Suppressor macrophage treated with lipopolysaccharide for 4 hours (primary cell): ENCODE measurements at places on chromosomes 7 and 10.
A peak's percentile ranks its signal among the peaks of the same experiment; 100 is the strongest.

DNA sequence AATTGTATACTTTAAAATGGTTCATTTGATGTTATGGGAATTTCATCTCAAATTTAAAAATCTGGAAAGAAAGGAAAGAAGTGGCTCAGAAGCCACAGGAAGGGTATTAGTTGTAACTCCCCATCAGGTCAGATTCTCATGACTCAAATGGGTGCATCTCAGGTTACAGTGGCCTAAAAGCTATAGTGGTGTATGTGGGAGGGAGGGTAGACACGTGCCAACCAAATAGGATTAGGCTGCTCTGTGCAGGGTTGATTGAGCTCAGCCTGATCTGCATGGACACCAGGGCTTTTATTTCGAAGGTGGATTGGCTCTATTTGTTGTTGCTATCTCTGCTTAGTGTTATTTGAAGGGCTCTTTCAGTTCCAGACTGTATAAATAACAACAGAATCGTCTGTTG, 121.5 kb upstream of the PRR15 start:
- DNase-seq, result no peak

DNA sequence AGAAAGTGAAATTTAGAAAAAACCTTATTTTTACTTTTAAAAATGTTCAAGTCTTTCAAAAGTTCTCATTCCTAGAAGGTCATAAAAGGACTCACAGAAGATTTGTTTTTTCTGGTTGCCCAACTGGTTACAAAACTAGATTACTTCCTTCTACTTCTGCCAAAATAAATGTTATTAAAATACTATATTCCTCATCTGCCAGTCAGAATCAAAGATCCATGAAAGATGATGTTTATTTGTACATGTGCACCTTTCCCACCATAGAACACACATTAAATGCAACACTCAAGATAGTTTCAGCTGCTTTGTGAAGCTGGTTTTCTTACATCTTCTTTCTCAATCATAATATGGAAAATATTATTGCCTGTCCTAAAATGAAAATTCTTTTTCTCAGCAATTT, 465.4 kb downstream of the ETV1 start:
- DNase-seq, result no peak

DNA sequence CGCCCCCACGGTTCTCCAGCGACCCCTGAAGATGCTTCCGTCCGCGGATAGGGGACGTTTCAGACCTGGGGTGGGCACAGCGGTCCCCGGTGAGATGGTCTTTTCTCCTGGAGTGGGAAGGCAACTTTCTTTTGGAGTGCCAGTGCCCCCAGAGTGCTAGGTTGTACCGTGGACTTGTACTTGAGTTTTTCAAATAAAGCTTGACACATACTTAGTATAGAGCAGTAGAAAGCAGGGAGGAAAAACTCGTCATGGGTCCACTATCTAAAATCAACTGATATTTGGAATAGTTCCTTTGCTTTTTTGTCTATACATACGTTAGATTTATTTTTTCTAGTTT, 28.4 kb downstream of the RBM20 start:
- no peak for DNase-seq

GRCh38 chr7:31785101-31785500, 98.1 kb downstream of the PPP1R17 start:
- no peak for DNase-seq

GRCh38 chr7:85261336-85261735, 74.5 kb upstream of the SEMA3D start:
- DNase-seq, result peak; percentile 38

DNA sequence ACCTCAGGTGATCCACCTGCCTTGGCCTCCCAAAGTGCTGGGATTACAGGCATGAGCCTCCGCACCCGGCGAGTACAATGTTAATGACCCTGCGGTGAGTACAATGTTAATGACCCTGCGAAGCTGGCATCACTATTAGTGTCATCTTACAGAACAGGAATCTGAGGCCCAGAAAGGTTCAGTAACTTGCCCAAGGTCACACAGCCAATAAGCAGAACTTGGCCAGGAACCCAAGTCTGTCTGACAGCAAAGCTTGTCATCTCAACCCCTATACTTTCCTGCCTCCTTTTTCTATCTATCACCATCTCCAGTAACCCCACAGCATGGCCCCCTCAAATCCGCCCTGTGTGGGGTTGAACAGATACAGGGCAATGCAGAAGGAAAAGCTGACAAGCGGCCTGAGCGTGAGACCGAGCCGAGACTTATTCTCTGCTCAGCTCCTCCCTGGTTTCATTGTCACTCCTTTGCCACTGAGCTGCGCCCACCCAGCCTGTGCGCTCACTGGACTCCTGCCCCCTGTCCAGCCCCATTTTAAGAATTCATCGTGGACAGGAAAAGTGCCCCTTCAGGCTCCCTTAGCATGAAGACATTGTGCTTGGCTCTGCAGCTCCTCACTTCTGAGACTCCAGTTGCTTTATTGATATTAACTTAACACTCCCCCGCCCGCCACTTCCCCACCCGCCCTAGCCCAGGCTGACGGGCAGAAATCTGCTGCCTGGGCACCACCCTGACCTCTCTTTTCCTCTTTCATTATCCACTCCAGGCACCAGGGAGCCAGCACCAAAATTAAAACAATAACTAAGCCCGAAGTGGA, 58.1 kb upstream of the LBX1 start:
- no peak for DNase-seq

GRCh38 chr10:99908512-99908911, 101.2 kb downstream of the DNMBP start:
- DNase-seq, result no peak

- peak; percentile 35 for DNase-seq
These were observed 557 bp downstream of the BAG3 start for GRCh38 chr10:119651514-119652360.

DNA sequence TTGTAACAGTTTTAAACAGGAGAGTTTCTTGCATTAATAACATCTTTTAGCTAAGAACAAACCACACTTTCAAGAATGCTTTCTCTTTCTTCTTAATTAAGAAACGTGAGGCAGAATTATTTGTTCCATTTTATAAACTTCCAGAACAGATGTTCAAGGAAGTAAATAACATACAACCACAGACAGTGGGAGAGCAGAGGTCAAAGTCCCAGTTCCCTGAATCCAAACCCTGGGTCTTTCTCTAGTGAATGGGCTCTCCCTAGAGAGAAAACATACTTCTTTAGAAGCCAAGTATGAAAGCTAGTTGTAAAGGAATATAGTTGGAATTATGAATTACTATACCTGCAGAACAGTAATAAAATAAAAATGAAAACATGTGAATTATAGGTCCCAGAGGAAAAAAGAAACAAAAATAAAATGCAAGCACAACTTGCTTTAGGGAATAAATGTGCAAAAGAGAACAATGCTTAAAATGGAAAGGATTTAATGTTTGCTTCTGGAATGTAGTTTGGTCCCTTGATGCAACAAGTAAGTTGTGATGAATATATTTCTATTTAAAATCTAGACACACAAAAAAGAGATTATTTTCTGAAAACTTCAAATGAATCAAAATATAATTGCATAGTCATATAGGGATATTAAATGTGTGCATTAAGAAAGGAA, 6.0 kb downstream of the OR6B1 start:
- DNase-seq, result no peak

DNA sequence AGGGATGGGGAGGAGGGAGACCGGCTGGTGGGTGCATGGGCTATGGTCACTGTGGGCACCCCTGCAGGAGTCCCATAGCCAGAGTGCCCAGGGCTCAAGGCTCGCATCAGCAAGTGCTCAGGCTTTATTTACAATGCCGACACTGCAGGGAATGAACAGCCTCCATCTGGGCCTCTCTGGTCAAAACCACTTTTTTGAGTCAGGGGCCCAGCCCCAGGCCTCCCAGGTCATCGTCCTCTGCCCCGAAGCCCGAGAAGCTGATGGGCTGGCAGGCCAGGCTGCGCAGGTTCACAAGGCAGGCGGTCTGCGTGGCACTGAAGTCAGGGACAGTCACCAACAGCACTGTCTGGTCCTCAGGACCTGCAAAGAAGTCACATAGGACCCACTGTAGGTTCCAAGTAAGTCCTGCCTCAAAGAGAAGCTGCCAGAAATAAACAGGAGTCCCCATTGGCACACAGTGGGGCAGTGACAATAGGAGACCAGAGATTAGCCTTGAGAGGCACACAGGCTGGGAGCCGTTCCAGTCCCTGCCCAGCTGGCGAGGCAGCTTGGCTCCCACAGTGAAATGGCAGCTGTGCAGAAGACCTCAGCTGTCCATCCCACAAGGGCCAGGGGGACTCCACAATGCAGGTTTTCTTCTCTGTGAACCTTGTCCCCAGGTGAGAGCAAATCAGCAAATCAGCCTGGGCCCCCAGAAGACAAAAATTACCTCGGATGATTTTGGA, 8.6 kb downstream of the POLD2 start:
- DNase-seq, result no peak

DNA sequence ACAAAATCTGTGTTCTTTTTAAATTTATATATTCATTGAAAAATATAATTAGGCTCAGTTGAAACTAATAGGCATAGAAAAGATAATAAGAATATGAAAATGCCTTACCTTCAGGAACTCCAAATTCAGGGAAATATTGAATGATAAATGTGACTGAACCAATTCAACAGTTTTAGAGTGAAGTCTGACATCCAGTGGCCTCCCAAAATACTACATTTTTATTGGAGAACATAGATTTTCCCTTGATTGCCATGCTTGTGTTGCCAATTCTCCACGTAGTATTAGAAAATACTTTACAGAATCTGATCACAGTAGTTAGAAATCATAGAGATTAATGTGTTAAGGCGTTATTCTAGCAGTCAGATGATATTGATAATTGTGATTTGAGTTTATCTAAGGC, 1246.7 kb downstream of the GATA3 start:
- no peak for DNase-seq

- no peak for DNase-seq
These were observed 1.6 kb upstream of the PRSS37 start for GRCh38 chr7:141842904-141843303.
